Stimulated activated CD4-positive, alpha-beta T cell treated with anti-CD3 and anti-CD28 coated beads, TNF-alpha, amount 100 ng/mL, for 24 hours (primary cell): ENCODE measurements at places on chromosomes 11 and 22.
A peak's percentile ranks its signal among the peaks of the same experiment; 100 is the strongest.

- DNase-seq, result no peak
These were observed 118.0 kb downstream of the KCNQ1 start for GRCh38 chr11:2562890-2563212.

DNA sequence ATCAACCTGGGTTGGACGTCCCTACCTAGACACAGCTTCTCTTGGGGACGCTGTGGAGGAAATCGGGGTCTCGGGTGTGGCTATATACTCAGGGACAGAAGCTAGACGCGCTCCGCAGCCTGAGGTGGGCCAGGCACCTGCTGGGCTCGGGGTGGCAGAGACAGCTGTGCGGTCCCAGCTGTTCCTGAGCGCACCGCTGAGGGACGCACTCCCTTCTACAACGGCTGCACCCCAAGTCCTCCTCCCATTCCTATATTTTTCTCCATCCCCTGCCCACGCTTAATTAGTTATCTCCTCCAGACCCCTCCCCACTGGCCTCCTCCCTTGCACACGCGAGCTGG is 188 bp upstream of the MTNR1B start:
- DNase-seq, result no peak

DNA sequence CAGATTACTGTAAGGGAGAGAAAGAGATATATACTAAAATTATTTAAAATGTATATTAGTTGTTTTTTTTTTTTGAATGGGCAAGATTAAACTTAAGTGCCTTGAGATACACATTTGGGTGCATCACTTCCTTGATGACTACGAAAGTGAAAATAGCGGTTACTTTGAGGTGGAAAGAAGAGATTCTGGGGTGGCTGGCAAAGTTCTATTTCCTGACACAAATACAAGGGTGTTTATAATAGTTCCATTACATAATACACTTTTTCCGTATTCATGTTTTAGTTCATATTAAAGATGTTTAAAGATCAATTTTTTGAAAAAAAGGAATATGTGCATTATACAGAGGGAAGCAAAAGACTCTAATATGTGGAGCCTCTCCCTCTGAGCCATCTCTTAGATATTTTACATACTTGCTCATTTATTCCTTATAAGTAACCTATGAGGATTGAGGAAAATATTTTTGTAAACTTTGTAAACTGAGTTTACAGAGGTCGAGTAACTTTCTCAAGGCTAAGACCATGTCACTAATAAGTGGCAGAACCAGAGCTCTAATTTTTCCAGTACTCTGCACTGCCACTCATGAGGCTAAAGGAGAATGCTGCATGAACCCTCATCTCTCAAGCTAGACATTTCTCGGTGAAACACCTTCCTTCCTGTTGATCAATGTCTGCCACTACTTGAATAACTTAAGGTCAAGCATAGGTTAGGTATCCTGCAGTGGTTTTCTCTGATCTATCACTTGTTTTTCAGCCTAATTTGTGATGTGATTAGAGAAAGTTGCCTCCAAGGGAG is 58.6 kb downstream of the DDIAS start:
- DNase-seq, result no peak

DNA sequence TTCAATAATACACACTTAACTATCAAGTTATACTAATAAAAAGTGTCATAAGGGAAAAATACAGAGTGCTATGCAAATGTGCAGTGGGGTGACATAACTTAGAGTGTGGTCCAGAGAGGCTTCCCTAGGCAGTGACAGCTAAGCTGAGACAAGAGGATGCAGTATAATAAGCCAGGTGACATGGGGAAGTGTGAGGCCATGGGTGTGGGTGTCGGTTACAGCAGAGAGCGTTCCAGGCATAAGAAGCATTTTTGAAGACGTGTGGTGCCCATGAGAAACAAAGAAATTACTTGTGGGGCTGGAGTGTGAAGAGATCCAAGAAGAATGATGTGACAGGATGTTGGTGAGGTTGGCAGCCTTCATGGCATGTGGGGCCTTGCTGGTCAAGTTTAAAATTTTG is 78.1 kb upstream of the PICALM start:
- DNase-seq, result no peak

DNA sequence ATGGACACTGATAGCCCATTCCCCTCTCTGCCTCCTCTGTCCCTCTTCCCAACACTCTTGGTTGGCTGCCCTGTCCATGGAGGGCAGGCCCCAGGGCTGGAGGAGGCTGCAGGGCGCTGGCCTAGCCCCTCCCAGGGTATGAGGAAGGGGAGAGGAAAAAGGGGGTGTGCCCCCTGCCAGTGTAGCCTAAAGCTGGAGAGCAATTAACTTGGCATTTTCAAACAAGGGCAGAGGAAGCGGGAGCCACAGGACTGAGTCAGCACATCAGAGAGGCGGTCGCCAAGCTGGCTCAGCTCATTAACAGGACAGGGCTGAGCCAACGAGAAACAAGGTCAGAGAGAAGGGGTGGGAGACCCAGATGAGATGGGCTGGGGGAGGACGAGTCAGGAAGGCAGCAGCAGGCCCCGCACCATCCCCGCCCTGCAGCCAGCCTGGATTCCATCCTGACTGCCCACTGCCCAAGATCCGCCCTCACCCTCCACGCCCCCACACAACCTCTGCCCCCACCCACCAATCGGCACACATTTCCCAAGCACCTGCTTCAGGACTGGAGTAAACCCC is 76.3 kb downstream of the BUD13 start:
- DNase-seq, result no peak

DNA sequence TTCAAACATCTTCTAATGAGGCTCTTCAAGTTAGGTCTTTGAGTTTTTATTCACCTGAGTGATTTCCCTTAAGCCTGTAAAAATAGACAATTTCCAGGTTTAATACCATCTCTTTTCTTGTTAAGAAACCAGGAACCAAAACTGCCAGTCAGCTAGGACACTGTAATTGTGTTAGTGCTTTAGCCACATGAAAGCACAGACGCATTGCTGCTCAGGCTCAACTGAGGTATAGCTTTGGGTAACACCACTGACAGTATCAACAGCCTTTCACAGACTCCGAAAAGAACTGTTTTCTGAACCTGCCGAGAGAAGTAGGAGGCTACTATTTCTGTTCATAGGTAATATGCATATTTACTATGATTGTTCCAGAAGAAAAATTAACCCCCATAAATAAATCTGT is 768.7 kb downstream of the ETS1 start:
- DNase-seq, result no peak

DNA sequence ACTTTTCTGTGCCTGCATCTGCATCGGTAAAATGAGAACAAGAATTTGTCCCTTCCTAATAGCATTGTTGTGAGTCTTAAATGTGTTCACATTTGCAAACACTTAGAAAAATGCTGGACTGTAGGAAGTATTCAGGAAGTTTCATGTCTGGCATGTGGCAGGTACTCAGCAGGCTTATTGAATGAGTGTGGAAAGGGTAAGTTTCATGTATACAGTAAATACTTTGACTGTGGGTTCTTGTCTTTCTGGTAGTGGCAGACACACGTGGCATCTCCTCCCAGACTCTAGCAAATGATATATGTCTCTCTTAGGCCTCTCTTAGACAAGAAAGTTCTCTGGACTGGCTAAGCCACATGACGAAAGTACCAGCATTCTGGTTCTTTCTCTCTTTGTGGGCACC is 179.2 kb downstream of the C11orf91 start:
- DNase-seq, result no peak

GRCh38 chr11:112087212-112087611 is 539 bp downstream of the SDHD start:
- no peak for DNase-seq

- no peak for DNase-seq
These were observed 154.1 kb downstream of the COMMD9 start for GRCh38 chr11:36135076-36135475.

DNA sequence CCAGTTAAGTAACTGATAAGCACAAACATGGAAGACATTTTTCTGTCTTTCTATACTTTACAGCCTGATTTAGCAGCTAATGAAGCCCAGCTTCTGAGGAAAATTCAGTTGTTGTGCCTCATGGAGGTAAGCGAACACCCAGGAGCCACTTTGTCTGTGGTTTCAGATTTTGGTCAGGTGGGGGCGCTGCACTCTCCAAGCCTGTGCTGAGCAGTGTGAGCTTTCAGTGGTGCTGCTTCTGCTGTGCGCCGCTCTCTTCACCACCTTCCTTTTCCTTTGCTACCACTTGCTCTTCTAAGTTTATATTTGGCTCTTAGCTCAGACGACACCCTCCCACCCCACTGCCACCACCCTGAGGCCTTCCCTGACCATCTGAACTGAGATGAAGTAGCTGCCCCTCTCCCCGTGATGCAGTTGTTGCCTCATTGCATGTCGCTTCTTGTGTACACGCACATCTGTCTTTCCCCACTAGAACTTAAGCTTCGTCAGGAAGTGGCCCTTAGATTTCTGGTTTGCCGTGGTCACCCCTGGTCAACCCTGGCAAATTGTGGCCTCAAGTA is 14.0 kb downstream of the PSMD13 start:
- DNase-seq, result peak; percentile 67

DNA sequence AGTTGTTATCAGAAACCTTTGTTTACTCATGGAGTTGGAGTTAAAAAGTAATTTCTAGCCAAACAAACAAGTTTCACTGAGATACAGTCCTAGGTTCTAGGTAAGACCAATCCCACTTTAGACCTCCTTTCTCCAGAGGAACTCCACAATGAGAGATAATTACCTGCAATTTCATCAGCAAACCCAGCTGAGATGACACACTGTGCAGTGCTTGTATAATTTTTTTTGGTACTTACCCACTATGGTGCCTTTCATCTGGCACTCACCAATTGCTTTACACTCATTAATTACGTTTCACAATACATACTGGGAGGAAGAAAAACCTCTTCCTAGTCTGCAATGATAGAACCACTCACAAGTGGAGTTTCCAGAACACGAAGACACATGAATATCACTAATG is 1.8 kb upstream of the MUC15 start:
- no peak for DNase-seq

DNA sequence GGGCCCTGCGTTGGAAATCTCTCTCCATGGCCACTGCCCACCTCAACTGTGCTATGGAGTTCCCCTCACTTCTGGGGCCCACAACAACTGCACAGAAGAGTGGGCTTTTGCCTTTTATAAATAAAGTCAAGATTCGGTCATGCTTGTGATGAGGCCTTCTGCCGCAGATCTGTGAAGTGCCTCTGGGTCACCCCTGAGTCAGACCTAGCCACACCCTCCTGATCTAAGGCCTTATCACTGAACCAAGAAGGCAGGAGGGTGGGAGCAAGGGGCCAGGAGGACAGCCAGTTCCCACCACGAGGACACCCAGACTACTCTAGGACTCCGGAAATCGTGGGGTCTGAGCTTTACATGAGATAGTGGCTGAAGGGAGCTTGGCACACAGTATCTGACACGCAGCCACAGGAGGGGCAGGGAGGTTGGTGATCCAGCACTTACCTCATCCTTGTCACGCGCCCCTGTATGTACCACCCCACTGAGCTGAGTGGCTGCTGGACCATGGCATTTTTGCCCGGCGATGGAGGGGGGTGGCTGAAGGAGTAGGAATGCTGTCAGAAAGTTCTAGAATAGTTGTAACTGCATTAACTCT is 115.7 kb downstream of the ABTB2 start:
- DNase-seq, result no peak

DNA sequence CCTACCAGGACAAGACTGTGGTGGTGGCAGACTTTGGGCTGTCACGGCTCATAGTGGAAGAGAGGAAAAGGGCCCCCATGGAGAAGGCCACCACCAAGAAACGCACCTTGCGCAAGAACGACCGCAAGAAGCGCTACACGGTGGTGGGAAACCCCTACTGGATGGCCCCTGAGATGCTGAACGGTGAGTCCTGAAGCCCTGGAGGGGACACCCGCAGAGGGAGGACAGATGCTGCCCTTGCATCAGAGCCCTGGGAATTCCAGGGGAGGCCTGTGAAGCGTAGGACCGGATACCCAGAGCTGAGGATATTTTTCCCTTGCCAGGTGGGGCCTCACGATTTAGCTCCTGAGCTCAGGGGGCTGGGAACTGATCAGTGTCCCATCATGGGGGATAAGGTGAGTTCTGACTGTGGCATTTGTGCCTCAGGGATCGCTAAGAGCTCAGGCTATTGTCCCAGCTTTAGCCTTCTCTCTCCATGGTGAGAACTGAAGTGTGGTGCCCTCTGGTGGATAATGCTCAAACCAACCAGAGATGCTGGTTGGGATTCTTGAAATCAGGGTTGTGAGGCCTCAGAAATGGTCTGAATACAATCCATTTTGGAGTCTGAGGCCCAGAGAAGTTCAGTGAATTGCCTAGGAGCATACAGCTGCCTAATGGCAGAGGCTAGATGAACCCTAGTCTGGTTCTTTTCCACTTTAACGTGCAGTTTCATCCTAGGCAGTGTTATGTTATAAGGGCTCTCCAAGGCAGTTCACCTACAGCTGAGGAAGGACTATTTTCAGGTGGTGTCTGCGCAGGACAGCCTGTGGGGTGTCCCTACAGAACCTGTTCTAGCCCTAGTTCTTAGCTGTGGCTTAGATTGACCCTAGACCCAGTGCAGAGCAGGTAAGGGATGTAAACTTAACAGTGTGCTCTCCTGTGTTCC is 19.5 kb downstream of the PIK3IP1 start:
- no peak for DNase-seq

- DNase-seq, result no peak
These were observed 8.5 kb downstream of the RAB6A start for GRCh38 chr11:73752216-73752867.

GRCh38 chr22:42747701-42748513 is 27.2 kb upstream of the A4GALT start:
- DNase-seq, result no peak

GRCh38 chr22:23862103-23862502 is 4.4 kb downstream of the SLC2A11 start:
- no peak for DNase-seq

DNA sequence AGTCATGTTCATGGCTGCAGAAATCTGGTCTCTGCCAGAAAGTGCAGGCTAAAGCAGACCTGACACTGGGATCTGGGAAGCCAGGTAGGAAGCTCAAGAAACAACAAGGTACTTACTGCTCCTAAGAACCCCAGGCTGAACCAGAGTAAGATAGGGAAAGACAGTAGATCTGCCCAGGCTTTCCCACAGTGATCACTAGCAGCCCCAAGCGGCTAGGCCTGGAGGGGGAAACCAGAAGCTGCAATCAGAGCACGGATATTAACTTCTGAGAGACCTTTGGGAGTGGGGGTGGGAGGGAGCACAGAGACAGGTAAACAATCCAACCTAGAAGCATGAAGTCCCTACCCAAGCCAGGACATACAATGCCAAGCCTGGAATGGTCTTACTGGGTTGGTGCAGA is 135.2 kb upstream of the C11orf58 start:
- DNase-seq, result no peak

DNA sequence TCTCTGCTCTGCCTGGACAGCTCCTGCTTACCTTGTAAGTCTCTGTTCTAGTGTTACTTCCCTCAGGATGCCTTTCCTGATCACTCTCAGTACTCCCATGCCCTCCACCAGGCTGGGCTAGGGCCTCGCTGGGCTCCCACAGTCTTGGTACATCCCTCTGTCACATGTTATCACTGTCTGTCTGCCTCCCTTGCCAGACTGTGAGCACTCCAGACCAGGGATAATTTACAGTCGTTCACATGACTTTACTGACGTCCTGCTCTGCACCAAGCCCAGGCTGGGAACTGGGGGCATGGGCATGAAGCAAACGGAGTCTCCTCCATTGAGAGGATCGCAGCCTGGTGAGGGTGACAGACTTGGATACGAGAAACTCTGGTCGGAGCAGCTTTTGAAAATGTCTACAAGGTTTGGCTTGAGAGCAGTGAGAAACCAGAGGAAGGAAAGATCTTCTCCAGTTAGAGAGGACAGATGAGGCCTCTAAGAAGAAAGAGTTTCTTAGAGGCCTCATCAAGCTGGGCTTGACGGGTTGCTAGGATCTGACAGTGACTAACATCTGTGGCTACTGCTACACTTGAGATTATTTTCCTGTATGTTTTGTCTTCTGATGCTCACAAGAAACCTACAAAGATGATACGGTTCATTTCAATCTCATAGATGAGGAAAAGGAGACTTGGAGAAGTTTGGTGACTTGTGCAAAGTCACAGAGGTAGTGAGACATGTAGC is 12.5 kb downstream of the USP35 start:
- DNase-seq, result no peak

- no peak for DNase-seq
These were observed 116.6 kb upstream of the NARS2 start for GRCh38 chr11:78691215-78691614.
